ENCODE measurements at places on chromosomes 1 and 21. TPM values are rescaled to one million over a fixed set of nuclear protein-coding genes. Genes with fewer than 3 reads are reported as not detected.
A peak's percentile ranks its signal among the peaks of the same experiment; 100 is the strongest.

GRCh38 chr1:30715216-30715615, 8.2 kb downstream of the MATN1 start:
- H3K4me1 ChIP-seq = peaks cover 17% of the 10 kb centered on the region
- no peak overlapping the region for H3K27ac ChIP-seq
- no peaks in the 10 kb centered on the region for H3K36me3 ChIP-seq
- DNase-seq = no peak

DNA sequence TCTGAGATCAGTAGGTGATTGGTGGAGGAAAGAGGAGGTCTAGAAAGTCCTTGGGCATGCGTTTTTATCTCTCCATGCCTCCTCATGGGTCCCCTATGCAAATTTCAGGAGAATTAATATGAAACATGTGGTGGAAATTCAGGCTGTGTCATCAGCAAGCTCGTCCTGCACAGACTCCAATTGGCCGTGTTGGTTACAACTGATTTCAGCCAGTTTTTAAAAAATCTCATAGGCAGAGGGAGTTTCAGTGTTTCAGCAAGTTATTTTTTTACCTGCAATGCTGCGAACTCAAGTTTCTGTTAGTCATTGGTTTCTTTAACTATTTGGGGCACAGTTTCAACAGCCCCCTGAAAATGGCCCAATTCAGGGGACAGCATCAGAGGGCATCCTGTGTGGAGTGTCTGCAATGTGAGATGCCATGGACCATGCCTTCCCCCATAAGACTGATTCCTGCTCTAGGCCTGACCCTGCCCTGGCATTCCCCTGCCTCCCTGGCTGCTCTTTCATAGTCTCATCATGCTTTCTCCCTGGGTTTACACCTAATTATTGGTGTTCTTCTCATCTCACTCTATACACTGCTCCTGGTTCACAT, 59.9 kb downstream of the C1orf198 start:
- no peak for DNase-seq
- H3K27me3 ChIP-seq = no peaks in the 10 kb centered on the region
- H3K4me3 ChIP-seq = no peak overlapping the region
- peaks cover 7% of the 10 kb centered on the region for H3K4me1 ChIP-seq
- H3K36me3 ChIP-seq = no peaks in the 10 kb centered on the region

Gene AGMAT
- total RNA-seq = not detected

- H3K27ac ChIP-seq = no peak overlapping the region
- H3K27me3 ChIP-seq = no peaks in the 10 kb centered on the region
- DNase-seq = no peak
- H3K36me3 ChIP-seq = no peaks in the 10 kb centered on the region
- peaks cover 5% of the 10 kb centered on the region for H3K4me1 ChIP-seq
- H3K4me3 ChIP-seq = no peak overlapping the region
These were observed 5.1 kb downstream of the ST6GALNAC3 start for GRCh38 chr1:76079475-76080227.

GRCh38 chr1:13535227-13535626, 21.4 kb upstream of the LRRC38 start:
- H3K36me3 ChIP-seq = no peaks in the 10 kb centered on the region
- no peak overlapping the region for H3K27ac ChIP-seq
- no peak for DNase-seq
- no peak overlapping the region for H3K4me3 ChIP-seq
- no peaks in the 10 kb centered on the region for H3K4me1 ChIP-seq

- peak overlapping the region; percentile 14 for H3K27ac ChIP-seq
- no peaks in the 10 kb centered on the region for H3K27me3 ChIP-seq
- H3K4me3 ChIP-seq = no peak overlapping the region
- no peak for DNase-seq
- no peaks in the 10 kb centered on the region for H3K36me3 ChIP-seq
These were observed 97.6 kb downstream of the NOS1AP start for GRCh38 chr1:162166917-162167615.

Gene CA6
- 28.2 TPM for total RNA-seq

DNA sequence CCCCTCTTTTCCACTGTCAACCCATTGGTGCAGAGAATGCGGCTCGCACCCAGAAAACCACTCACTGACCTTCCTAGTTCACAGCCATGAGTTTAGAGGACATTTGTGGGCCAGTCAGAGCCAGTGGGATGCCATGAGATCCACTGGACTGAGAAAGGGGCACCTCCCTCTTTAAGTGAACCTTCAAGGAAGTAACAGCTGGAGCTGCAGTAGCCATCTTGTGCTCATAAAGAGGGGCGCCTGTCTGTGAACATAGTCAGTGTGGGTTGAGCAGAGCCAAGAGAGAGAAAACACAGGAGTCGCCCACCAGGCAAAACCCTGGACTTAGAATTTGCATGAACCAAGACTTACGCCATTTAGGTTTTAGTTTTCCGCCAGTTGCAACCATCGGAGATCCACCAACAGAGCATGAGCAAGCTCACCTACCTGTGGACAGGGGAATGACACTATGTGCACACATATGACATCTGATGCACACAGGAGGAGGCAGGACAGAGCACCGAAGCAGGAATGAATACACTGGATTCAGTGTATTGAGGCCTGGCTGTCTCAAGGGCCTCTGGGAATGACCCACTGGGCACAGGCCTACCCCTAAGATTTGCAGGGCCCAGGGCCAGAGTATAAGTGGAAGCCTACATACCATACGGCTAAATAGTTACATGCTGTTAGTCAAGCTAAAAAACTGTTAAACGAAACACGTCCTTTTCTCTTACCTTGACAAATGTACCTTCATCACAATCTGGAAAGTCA, 151.6 kb downstream of the GRIK3 start:
- H3K27ac ChIP-seq = no peak overlapping the region
- DNase-seq = peak; percentile 5
- no peak overlapping the region for H3K4me3 ChIP-seq
- no peaks in the 10 kb centered on the region for H3K4me1 ChIP-seq
- peaks cover 16% of the 10 kb centered on the region for H3K27me3 ChIP-seq

- H3K36me3 ChIP-seq = no peaks in the 10 kb centered on the region
- H3K4me1 ChIP-seq = peaks cover 13% of the 10 kb centered on the region
- no peak overlapping the region for H3K4me3 ChIP-seq
- no peaks in the 10 kb centered on the region for H3K27me3 ChIP-seq
- DNase-seq = no peak
- H3K27ac ChIP-seq = no peak overlapping the region
These were observed 106.3 kb upstream of the CACHD1 start for GRCh38 chr1:64363616-64364015.

Gene TMPRSS3
- 0.34 TPM for total RNA-seq

Gene LPAR3
- total RNA-seq = 16.1 TPM

- no peak for DNase-seq
- no peaks in the 10 kb centered on the region for H3K27me3 ChIP-seq
- peaks cover 22% of the 10 kb centered on the region for H3K4me1 ChIP-seq
- H3K27ac ChIP-seq = no peak overlapping the region
These were observed 52.2 kb downstream of the TRAF5 start for GRCh38 chr1:211378844-211379243.
